ENCODE measurements at places on chromosomes 4 and X.

GRCh38 chrX:13852001-13852695, 35.3 kb upstream of the GPM6B start:
- no peak for DNase-seq

DNA sequence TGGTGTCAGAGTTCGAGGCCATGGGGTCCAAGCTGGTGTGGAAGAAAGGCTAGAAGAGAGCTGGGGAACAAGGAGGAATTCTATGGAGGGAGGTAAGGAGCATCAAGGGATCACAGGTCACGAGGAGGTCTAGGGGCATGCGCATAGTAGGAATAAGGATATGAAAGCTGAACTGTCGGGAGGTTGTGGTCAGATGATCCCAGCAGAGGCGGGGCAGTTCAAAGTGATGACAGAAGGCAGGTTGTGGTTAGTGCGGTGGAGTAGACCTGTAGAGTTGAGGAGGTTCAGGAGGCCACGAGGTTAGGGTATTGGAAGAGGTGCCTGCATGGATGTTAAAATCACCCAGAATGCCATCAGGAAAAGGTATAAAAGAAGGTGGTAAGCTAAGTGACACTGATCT, 156.3 kb downstream of the TMEM164 start:
- no peak for DNase-seq

DNA sequence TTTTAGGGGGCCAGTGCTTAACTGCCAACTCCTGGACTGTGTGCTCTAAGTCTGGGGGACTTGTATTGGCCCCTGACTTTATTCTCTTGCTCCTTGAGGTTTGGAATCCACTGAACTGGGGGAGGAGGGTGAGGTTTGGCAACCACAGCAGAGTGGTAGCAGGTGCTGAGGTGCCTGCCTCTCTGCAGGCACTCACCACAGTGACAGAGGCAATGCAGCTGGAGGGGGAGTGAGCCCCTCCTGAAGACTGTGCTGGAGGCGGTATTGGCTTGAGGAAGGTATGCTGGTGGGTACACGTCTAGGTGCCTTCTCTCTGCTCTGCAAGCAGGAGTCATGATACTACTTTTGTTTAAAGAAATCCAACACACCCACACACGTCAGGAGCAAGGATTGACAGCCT, 24.6 kb downstream of the CFAP299 start:
- DNase-seq: no peak

DNA sequence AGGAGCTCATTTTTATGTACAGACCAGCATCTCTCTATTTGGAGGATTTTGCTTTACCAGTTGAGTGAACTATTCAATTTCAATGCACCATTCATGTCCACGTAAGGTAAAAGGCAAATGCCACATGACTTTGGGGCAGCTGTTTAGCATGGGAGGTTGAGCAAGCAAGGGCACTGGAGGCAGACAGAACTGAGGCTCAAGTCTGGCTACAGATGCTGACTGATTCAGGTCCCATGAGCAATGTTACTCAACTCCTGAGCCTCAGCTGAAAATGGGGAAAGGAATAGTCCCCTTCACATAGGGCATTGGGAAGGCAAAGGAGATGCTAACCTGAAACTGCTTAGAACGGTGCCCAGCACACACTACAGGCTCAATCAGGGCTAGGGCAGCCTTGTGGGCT, 93.0 kb upstream of the MTM1 start:
- DNase-seq: no peak

- DNase-seq: peak; percentile 37
Observed at GRCh38 chr4:126241634-126242033, 926.9 kb downstream of the FAT4 start.

GRCh38 chr4:16706251-16706650, 192.2 kb downstream of the LDB2 start:
- no peak for DNase-seq

- DNase-seq: no peak
Observed at GRCh38 chrX:130415201-130415600, 13.4 kb downstream of the RBMX2 start.

- no peak for DNase-seq
Observed at GRCh38 chrX:121132675-121133074, 85.3 kb downstream of the GLUD2 start.

GRCh38 chr4:163915896-163916295, 421.4 kb downstream of the TMA16 start:
- no peak for DNase-seq

DNA sequence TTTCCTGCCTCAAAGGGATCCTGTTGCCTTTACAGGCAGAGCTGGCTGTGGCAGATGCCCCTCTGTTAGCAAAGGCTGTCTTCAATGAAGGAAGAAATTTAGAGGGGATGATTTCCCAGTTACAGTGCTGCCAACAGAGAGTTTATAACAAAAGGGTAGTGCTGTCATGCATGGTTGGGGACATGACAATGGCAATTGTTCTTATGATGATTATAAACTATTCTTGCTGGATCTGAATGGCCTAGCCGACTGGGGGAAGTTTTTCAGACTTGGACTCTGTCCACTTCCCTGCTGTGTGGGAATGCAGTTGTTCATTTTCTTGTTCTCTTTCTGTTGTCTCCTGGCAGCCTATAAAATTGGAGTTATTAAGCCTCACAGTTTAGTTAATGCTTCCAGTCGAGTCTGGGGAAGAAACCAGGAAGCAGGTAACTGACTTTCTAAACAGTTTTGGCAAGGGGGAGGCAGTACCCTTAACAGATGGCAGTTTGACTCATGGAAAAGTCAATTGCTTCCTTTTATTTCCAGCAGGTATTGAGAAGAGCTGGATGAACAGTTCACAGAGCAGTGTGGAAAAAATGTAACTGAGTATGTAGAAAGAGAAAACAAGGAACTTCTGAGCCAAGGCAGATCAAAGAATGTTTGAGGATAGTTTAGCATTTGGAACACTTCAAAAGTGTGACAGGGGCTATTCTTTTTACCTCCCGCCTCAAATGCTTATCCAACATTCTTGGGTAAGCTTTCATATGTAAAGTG, 582.6 kb downstream of the RAPGEF2 start:
- DNase-seq: no peak

DNA sequence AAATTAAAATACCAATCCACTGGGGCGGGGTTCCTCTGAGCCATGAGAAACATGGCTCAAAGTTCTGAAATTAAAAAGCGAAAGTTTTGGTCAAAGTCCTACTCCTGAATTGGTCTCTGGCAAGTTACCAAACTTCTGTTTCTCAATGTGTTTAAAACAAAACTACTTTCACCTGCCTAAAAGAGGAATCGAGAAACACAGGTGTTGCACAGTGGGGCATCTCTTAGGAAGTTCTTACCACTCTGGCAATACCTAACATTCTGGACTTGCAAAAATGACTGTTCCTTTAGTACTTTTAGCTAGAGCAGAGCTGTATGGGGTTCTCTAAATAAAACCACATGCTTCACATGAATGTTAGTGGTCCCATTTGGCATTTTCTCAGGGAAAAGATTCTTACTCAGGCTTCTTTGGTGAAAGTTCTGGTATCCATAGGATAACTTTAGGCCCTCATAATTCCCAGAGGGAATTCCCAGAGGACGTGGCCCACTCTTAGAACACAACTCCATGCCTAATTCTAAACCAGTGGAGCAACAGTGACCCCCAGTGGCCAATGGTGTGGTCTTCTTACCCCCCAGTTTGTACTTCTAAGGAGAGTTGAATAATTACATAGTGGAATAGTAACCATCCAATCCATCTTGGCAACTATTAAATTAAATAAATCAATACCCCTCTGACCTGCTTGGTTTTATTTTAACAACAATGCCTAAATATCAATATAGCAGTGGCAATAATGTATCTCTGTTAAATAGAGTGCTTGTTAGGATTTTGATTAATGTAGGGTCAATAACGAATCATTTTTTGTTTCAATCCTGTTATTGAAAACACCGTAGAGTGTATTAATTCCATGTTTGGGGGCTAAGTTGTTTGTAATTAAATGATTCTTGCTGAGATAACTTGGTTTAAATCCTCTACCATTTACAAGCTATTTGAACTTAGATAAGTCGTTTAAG, 21.9 kb downstream of the BMP3 start:
- peak; percentile 78 for DNase-seq

GRCh38 chr4:172750910-172751309, 417.7 kb upstream of the GALNT7 start:
- DNase-seq: no peak

- no peak for DNase-seq
Observed at GRCh38 chrX:49147936-49148335, 14.6 kb upstream of the MAGIX start.

- DNase-seq: no peak
Observed at GRCh38 chr4:187127456-187127855, 403.8 kb upstream of the FAT1 start.

DNA sequence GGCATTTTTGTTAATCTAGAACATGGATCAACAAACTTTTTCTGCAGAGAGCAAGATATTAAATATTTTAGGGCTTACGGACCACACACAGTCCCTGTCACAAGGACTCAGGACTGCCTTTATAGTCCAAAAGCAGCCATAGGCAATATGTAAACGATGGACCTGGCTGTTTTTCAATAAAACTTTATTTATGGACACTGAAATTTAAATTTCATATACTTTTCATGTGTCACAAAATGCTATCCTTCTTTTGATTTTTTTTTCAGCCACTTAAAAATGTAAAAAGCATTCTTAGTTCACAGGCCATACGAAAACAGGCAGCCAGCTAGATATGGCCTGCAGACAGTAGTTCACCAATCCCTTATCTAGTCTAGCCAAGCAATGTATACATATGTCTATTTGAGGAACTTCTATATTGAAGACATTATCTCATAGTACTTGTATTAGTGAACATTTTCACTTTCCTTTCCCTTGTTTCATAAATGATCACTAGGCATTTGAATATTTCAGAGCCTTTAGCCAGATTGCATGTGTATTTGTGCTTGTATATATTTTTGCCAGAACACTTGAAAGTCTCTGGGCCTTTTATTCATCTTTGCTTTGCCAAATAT, 350.9 kb downstream of the RPA4 start:
- DNase-seq: no peak

Data from fibroblast of skin of right biceps (primary cell).